ENCODE measurements at places on chromosomes 1 and 21. TPM values are rescaled to one million over a fixed set of nuclear protein-coding genes. Genes with fewer than 3 reads are reported as not detected.

DNA sequence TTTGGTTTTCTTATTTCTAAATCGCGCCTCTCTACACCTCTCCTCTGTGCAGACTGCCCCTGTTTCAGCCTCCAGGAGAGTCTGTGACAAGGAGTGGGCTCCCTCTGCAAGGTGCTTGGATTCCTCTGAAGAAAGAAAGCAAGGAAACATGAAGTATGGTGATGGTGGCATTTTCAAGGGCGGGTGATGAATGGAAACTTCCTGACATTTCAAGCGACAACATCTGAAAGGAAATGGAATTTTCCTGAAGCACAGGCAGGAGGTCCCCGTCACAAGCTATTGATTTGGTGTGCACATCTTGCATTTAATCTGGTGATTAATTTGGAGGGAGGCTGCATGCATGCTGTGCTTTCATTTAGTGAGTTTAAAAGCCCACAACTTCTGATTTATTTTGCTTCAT is 164.6 kb upstream of the FGGY start:
- no peak for DNase-seq

DNA sequence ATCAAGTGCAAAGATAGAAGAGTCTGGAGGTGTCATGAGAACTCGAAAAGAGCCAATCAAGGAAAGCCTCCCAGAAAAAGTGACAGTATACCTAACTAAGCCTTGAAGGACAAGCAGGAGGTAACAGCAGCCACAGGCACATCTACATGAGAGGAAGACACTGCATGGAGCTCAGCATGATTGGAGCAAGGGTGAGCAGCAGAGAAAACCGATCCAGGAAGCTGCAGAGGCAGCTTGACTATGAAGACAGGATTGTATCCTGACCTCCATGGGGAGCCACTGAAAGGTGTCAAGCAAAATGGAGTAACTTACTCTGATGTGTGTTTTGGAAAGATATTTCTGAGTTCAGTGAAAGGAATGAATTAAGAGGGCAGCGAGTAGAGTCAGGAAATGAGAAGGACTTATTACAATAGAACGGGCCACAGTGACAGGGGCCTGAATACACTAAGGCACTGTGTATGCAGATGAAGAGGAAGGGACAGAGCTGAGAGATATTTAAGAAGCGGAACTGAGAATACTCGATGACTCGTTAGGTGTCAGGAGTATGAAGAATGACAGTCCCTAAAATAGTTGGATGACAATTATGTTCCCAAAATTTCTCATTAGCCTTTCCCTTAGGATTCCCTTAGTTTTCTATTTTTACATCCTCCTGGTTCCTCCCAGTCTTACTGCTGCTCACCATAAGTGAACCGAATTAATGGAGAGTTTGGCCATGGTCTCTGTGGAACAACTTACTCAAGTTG is 139.3 kb upstream of the NFIA start:
- DNase-seq = no peak

GRCh38 chr21:18443085-18443484 is 39.5 kb upstream of the TMPRSS15 start:
- DNase-seq = no peak

CLCNKA gene
- total RNA-seq = 0.13 TPM

- DNase-seq = no peak
These were observed 54.1 kb downstream of the MRPL37 start for GRCh38 chr1:54254055-54254454.

PDZK1 gene
- 0.58 TPM for total RNA-seq

GRCh38 chr1:178267646-178268094 is 173.8 kb downstream of the RASAL2 start:
- DNase-seq = no peak

DNA sequence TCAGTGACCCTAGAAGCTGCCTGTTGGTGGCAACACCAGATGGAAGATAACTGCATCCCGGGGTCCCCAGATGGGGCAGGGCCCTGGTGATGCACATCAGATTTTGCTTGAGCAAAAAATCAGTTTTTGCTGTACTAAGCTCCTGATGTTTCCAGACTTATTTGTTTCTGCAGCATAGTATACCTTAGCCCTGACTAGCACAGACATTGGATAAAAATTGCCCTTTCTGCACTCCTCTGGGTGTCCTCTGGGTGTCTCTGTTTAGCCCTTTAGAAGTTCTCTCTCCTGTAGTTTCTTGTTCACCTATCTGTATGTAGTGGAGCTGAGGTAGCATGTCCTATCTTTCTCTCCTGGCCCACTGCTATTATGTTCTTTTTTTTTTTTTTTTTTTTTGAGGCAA is 30.3 kb upstream of the PLA2G2C start:
- DNase-seq = no peak

GRCh38 chr21:45320261-45321025 is 32.7 kb upstream of the POFUT2 start:
- DNase-seq = peak; percentile 64

B3GALT2 gene
- 10.2 TPM for total RNA-seq

DDI2 gene
- 38.5 TPM for total RNA-seq

DNA sequence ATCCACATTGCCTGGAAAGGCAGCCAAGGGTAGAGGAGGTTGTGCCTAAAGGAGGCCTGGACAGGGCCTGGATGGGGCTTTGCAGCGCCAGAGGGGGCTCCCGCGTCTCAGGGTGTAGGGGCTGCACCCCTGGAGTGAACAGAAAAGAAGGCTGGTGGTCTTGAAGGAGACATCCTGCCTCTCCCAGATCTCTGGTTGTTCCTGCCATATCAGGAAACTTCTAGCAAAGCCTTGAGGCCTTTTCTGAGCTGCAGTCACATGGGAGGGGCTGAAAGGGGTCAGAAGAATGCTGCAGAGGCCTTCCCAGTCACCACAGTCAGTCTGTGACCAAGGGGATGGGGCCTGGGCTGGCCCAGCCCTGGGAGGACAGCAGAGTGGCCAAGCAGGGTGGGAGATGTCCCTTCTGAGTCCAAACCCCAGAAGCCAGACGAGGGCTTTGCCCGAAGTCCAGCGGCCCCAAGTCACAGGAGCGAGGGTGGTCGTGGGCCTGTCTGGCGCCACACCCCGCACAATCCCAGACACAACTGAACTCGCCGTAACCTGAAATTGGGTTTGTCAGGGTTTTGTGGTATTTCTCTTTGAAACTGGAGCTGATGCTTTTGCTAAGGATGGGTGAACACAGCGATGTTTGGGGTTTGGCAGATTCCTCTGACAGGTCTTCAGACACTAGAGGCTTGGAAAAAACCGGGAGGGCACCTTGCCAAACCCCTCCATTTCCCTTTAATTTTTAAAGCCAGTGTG is 29.6 kb downstream of the SIM2 start:
- peak; percentile 37 for DNase-seq

FAM78B gene
- 2.8 TPM for total RNA-seq

RASSF5 gene
- 53.0 TPM for total RNA-seq

CCDC185 gene
- not detected for total RNA-seq

DNA sequence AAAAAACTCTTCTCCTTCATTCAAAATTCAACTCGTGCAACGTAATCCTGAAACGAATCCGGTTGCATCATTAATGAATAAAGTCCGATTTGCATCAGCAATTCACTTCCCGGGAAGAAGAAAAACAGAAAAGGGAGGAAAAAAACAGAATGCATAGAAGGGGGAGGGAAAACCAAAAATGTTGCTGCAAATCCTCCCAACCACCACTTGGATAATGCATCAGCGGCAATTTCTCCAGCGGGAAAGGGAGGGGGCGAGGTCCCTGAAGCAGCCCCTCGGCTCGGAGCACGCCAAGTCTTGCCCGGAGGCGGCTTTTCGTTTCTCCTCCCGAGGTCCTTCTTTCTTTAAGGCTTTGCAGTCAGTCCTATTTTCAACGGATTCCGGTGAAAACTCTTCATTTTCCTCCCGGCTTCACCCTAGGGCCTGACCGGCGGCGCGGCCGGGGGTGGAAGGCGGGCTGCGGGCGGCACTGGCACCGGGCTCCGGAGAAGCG is 723 bp downstream of the CDC42BPA start:
- peak; percentile 68 for DNase-seq

GRCh38 chr1:82755191-82755590 is 954.5 kb downstream of the ADGRL2 start:
- DNase-seq = no peak

GRCh38 chr1:221720545-221720944 is 21.3 kb downstream of the DUSP10 start:
- no peak for DNase-seq

GRCh38 chr1:107976836-107977235 is 11.9 kb upstream of the VAV3 start:
- DNase-seq = no peak

GRCh38 chr21:29175408-29176134 is 45.1 kb downstream of the MAP3K7CL start:
- DNase-seq = no peak

LRRC3 gene
- 6.8 TPM for total RNA-seq

DNA sequence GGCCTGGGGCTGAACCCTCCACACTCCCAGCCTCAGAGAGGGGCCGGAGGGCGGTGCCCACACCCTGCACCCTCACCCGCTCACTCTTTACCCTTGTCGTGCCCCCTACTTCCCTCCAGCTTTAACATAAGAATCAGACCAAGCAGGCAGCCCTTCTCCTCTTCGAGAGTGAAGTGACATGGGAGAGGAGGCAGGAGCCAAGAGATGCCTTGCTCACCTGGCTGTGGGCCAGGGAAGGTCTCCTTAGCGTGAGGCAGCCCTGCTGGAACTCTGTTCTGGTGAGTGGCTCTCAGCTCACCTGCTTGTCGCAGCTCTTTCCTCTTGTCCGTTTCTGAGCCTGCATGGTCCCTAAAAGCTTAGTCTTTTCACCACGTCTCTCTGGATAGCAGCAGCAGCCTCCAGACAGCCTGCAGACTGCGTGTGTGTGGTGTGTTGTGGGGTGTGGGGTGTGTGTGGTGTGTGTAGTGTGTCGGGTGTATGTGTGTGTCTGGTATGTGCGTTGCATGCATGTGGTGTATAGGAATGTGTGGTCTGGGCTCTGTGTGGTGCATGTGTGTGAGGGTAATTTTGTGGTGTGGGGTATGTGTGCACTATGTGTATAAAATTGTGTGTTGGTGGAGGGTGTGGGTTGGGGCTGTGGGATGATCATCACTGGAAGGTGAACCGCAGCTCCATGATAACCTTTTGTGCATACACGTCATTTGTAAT is 86.7 kb downstream of the CCDC185 start:
- no peak for DNase-seq
